ENCODE measurements at places on chromosomes 5 and 9. TPM values are rescaled to one million over a fixed set of nuclear protein-coding genes. Genes with fewer than 3 reads are reported as not detected.

IRX2 gene
- 16.7 TPM for total RNA-seq

LNPEP gene
- 16.0 TPM for total RNA-seq

PSD2 gene
- 0.03 TPM for total RNA-seq

LHX2 gene
- 0.18 TPM for total RNA-seq

LCN2 gene
- not detected for total RNA-seq

PTGES2 gene
- 37.9 TPM for total RNA-seq

NUTM2F gene
- total RNA-seq, result not detected

FGD3 gene
- not detected for total RNA-seq

TAF11L5 gene
- total RNA-seq, result not detected

TPPP gene
- total RNA-seq, result not detected

PKD2L2 gene
- not detected for total RNA-seq

OLFM1 gene
- 23.4 TPM for total RNA-seq

MARCOL gene
- not detected for total RNA-seq

DNAH5 gene
- total RNA-seq, result 0.63 TPM

CCDC171 gene
- 0.53 TPM for total RNA-seq

TMEM252 gene
- not detected for total RNA-seq

SPINK13 gene
- total RNA-seq, result not detected

SHC3 gene
- 0.16 TPM for total RNA-seq

DDX46 gene
- 53.6 TPM for total RNA-seq

SEC24A gene
- total RNA-seq, result 30.4 TPM

SMIM3 gene
- total RNA-seq, result 9.7 TPM

PIGO gene
- 7.1 TPM for total RNA-seq

MARCHF3 gene
- total RNA-seq, result 2.3 TPM

IQGAP2 gene
- total RNA-seq, result not detected

FAM221B gene
- not detected for total RNA-seq

PRRX2 gene
- total RNA-seq, result 14.0 TPM

SPATA31D4 gene
- not detected for total RNA-seq

CCNO gene
- 0.34 TPM for total RNA-seq

IL9 gene
- not detected for total RNA-seq

Data from SJSA1 (cell line).